ENCODE measurements at places on chromosomes 5 and 9.

DNA sequence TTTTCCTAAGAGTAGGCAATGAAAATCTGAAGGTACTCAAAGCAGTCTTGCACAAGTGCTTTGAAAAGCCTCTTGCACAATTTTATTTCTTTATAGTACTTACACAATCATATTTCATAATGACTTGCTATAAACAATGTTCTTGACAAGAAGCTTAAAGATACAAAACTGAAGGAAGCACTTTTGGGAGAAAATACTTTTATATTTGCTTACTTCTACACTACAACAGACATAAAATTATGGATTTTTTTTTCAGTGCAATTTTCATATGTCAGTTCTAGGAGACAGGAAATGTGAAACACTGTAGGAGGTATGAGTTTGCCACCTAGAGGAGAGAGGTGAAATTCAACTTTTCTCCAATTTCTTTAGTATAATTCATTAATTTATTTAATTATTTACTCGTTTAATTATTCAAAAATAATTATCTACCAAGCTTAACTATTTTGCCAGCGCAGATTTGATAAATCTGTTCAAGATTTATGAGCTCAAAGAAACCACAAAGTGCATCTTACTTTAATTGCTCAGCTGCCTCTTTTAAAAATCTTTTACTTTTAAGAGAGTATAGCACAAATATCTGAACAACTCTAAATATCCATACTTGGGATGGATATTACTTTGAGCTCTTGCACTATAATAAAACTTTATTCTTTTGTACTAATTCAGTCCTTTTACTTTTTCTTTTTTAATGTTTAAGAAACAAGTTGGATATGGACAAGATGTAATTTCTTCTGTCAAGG is 29.0 kb upstream of the CDKN2B start:
- DNase-seq: no peak

GRCh38 chr9:114460513-114461199 is 44.6 kb downstream of the WHRN start:
- DNase-seq: no peak

DNA sequence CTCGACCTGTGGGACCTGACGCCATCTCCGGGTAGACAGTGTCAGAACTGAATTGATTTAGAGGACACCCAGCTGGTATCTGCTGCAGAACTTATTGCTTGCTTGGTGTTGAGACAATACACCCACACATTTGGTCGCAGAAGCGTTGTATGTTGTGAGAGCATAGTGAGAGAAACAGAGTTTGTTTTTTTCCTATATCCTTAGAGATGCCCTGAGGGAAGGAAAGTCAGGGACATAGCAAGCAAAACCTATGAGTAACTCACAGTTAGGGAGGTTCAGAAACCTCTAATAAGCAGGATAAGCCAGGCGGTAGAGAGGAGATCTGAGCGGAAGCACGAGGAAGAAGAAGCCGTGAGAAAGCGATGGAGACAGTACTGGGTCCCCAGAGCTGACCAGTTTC is 59.8 kb downstream of the PTCD2 start:
- no peak for DNase-seq

DNA sequence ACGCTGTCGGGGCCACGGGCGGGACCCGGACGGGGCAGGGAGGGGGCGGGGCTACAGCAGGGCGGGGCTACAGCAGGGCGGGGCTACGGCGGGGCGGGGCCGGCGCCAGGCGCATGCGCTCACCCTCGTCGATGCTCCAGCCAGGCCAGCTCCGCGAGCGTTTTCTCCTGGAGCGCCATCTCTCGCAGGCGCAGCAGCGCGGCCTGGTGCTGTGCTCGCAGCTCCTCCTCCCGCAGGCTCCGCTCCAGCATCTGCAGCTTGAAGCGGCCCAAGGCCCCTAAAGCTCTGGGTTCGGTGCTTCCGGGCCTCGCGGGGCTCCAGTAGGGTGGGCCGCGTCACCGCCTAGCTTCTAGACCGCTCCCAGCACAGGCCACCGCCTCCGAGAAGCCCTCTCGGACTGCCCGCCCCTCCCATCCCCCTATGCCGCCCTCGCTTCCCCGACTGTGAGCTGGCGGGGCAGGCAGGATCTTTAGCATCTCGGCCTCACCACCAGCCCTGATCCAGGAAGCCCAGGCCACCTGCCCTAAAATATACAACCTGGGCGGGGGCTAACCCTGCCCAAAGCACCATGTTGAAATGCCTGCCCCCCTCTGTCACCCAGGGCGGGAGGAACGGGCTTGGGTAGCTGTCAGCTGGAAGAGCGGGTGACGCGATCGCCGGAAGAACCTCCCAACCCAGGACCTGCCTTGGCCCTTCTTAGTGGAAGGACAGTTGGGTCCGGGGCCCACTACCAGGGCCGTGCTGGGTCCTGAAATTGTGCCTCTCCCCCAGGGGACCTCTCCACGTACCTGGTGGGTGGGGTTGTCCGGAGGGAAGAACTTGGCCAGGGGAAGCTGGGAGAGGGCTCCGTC is 21.9 kb upstream of the QSOX2 start:
- peak; percentile 81 for DNase-seq

GRCh38 chr5:79856456-79857055 is 134.5 kb downstream of the MTX3 start:
- DNase-seq: no peak
